ENCODE measurements at places on chromosomes 11 and 22.

- no peak for DNase-seq
Observed at GRCh38 chr22:37210041-37210803, 2.1 kb downstream of the SSTR3 start.

DNA sequence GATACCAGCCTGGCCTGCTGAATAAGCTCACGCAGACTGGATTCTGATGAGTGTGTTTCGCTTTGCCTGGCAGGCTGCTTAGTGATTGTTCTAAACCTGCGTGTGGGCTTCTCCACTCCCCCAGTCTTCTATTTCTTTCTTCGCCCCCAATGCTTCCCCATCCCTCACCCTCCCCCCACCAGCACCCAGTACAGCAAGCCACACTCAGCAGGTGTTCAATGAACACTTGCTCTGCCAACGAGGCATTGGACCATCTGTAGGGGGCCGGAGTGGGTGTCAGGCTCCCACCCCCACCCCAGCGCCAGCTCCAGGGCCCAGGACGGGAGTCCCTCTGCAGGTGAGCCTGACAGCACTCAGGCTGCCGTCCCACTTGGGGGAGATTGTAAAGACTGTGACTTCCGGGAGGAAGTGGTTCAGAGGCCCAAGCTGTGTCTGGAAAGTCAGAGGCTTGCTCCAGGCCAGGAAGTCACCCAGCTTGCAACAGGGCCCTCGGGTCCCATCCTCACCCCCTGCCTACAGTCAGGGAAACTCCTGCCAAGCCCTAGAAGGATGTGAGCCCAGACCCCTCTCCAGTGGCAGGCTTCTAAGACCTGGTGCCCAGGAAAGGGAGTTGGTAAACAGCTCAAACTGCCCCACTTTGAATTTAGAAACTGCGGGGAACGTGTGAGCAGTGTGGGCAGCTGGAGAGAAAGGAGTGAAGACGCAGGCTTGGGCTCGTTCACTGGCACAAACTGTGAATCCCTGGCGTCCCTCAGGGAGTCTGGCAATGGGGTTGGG, 66.3 kb upstream of the PRDM11 start:
- peak; percentile 63 for DNase-seq

GRCh38 chr11:28342716-28343115, 234.5 kb downstream of the METTL15 start:
- no peak for DNase-seq

GRCh38 chr11:97968071-97968470, 1052.7 kb upstream of the CNTN5 start:
- DNase-seq, result no peak

DNA sequence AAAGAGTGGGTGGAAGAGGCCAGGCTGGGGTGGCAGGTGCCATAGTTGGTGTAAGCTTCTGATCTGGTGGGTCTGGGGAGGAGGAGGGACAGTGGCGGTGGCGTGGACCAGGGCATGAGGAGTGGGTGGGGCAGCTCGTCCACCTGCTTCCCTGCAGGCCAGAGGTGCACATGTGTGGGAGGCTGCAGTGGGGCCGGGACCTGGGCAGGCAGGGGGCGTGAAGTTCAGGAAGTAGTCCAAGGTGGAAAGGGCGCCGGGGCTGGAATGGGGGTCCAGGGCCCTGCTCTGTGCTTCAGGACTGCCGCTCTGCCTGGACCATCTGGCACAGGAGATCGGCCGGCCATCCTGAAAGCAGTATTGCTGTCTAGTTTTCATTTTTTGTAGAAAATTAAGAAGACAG, 15.9 kb downstream of the RIBC2 start:
- no peak for DNase-seq

DNA sequence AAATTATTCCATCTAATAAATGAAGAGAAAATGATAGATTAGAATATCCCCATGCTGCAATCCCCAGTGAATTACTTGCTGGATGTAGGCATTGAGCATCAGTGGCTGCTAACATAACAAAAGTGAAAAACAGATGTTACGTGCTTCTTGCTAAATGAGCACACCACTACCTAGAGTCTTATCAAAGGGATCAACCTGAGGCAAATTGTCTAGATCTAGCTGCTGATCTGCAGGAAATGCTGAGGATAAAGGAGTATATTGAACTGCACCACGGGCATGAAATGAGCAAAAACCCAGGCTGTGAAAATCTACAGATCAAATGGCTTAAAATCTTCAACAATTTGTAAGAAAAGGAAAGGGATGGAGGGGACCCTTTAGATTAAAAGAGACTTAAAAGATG, 45.3 kb upstream of the SCUBE2 start:
- no peak for DNase-seq

GRCh38 chr22:34587357-34588356, 478.3 kb upstream of the ISX start:
- DNase-seq, result no peak

DNA sequence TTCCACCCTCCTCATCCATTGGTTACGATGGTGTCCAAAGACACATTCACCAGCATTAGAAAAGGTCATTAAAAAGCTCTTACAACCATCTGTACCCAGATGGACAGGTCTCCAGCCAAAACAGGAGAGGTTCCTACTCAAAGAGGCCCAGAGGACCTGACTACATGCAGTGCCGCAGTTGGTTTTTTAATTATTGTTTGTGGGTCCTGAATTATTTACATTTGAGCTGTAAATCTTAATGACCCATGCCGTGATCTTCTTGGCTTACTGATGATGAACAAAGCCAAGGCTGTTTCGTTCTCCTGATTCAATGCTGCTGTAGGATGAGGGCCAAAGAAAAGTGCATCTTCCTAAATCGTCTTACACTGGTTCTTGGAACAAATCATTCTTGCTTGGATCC, 83.7 kb downstream of the CADM1 start:
- DNase-seq, result no peak

DNA sequence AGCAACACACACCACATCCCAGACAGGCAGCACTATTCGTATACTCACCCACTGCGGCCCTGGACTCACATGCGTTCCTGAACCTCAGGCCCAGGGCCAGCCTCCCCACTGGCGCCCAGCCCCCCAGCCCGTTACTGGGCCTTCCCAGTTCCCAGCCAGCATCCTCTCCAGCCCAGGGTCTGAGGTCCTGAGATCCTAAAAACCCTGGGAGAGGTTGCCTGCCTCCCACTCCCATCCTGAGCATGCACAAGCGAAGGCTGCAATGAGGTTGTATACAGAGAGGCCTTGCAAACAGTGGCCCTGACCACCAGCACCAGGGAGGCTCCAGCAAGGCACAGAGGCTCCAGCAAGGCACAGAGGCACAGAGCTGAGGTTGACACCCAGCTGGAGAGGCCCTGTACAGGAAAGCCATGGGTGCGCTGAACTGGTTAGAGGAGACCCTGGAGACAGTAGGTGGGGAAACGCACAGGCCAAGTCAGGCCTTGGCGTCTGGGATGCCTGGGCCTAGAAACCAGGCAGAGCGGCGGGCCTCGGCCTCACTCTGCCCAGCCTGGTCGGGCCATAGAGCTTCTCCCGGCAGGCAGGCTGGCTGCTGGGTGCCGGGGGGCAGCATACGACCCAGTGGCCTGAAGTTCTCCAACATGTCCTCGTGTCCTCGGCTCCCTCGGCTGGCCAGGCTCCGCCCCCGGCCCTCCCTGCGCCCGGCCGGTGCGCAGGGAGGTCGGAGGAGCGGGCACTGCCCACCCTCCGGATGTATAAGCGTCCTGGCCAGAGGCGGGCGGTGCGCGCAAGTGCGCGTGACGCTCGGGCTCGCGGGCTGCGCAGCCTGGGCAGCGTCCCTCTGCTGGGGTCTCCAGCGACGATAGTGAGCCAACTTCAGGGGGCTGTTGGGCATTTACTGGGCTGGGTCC, 2.3 kb upstream of the TBX1 start:
- DNase-seq, result no peak

- no peak for DNase-seq
Observed at GRCh38 chr11:124658501-124658900, 15.0 kb downstream of the SIAE start.

- DNase-seq, result no peak
Observed at GRCh38 chr11:92460213-92460612, 235.6 kb downstream of the FAT3 start.

GRCh38 chr11:133072378-133072777, 459.9 kb downstream of the OPCML start:
- DNase-seq, result no peak

- no peak for DNase-seq
Observed at GRCh38 chr11:108197351-108197750, 25.1 kb downstream of the NPAT start.

- DNase-seq, result no peak
Observed at GRCh38 chr11:95182397-95182796, 48.6 kb downstream of the SESN3 start.

GRCh38 chr11:43758927-43759326, 78.4 kb downstream of the HSD17B12 start:
- no peak for DNase-seq

DNA sequence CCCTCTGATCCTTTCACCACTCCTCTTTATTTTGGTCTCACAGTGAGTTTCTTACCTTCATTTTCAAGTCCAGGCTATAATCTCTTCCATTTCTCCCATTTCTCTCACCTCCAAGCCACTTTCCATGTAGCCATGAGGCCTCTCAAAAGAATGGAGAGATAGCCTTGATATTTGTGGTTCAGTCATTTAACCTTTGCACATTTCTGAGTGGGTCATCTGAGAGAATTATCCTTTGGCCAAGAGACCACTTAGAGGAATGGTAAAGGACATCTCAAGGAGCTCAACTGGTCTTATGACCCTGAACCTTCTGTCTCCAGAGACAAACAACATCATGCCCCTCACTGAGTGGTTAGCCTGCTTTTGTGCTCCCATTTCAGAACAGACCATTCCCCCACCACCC, 121.1 kb downstream of the KIRREL3 start:
- no peak for DNase-seq

DNA sequence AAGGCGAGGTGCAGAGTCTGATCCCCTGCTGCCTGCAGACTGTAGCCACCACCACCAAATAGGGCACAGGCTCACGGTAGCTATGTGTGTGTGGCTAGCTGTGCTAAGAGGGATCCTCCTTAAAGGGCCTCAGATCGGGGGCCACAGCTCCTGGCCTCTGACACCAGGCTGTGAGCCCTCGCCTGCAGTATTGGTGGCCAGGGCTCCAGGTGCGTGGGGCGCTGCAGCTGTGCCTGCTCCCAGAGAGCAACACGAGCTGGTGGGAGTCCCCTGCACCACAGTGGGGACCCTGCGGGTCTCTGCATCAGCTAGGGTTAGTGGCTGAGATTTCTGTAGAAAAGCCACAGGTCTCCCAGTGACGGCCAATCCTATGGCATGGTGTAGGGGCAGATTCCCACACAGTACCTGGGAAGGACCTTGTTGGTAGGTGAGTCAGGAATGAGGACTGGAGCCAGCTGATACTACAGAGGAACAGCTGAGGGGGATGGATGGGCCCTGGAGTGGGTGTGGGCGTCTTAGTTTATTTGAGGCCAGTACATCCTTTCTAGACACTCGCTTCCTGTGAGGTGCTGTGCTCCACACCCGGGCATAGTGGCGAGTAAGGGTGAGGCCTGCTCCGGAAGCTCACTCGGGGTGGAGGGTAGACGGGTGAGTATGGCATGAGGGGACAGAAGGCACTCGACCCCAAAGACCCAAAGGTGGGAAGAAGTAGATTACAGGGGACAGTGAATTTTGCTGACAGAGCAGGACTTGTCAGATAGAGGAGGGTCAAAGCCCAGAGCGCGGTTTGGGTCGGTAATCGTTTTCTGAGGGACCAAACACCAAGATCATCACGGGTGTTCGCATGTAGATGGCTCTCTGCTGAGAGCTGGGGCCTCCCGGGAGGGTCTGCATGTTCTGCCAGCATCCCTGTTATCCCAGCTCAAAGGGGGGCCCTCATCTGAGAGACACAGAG, 212.5 kb downstream of the TBC1D22A start:
- DNase-seq, result no peak

DNA sequence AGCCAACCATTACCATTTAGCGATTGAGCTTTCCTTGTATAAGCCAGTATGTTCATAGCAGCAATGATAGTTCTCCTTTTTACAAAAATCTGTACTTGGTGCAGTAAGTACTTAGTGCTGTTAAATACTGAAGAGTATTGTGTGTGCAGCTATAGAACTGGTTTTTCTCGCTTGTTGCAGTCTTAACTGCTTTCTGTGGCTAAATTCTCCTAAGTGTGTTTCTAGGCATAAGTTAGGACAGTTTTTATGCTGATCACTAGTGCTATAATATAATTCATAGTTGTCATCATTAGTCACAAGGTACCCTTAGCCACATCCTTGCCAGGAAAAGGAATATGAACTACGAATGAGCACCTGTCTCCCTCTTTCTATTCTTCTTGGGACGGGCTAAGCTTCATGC, 107.7 kb downstream of the GRAMD1B start:
- DNase-seq, result no peak

- no peak for DNase-seq
Observed at GRCh38 chr11:83540728-83541127, 254.6 kb upstream of the CCDC90B start.

DNA sequence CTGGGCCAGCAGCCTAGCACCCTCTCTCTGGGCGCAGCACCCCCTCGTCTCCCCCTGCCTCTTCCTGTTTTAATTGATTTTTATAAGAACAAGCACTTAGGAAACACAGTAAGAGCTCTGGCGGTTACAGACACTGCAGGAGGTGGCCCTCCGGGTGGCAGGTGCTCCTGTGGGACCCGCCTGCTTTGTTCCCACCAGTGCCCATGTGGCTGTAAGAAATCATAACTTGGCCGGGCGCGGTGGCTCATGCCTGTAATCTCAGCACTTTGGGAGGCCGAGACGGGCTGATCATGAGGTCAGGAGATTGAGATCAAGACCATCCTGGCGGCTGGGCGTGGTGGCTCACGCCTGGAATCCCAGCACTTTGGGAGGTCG, 18.4 kb downstream of the TSPAN4 start:
- no peak for DNase-seq

DNA sequence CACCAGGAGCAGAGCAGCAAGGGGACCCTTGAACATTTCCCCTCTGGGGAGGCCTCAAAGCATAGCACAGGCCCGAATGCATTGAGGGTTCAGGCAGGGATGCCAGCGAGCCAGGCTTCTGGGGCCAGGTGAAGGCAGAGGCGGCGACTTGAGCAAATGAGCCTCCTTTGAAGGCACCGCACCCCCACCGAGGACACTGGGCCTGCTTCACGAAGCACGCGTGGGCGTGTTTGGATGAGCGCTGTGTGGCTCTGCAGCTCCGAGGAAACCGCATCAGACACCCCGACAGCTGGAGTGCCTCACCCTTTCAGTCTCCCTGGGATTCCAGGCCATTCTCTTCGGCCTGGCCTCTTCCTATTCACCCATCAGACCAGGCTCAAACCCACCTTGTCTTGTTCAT, 301.8 kb downstream of the NTM start:
- no peak for DNase-seq

DNA sequence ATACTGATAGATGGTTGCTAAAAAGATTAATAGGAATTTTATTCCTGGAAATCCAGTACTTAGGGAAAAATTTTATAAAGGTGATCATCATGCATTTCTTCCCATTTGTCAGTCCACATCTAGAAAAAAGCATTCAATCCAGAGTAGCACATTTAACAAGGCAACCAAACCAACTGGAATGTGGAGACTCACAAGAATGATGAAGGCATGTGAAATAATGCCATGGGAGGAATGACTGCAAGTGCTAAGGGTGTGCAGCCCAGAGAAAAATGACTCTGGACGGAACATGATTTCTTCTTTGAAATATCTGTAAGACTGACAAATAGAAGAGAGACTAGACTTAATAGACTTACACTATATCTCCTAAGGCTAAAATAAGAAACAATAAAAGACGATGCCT, 33.8 kb downstream of the BLID start:
- DNase-seq, result no peak

GRCh38 chr11:126647735-126648134, 292.2 kb downstream of the ST3GAL4 start:
- DNase-seq, result no peak

Measured in CD4-positive, alpha-beta T cell treated with Interleukin-10 for 1 hour (primary cell).